ENCODE measurements at places on chromosomes 4 and X.

- DNase-seq = no peak
Observed at GRCh38 chr4:29708473-29708872, 1011.7 kb upstream of the PCDH7 start.

DNA sequence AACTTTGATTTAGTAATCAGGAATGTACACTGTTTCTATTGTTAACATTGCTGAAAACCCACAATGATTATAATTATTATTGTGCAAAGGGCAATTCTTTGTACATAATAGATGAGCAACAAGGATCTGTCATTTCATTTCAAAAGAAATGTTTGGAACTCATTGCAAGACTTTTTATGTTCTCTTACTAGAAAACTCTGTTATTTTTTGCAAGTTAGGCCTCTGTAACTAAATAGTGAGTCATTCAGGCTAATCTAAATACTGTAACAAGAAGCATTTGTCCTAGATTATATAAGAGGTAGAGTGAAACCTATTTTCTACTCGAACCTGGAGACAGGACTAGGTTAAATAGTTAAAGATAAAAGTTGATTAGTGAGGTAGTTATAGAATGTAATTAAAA is 93.2 kb upstream of the FAM47B start:
- no peak for DNase-seq

DNA sequence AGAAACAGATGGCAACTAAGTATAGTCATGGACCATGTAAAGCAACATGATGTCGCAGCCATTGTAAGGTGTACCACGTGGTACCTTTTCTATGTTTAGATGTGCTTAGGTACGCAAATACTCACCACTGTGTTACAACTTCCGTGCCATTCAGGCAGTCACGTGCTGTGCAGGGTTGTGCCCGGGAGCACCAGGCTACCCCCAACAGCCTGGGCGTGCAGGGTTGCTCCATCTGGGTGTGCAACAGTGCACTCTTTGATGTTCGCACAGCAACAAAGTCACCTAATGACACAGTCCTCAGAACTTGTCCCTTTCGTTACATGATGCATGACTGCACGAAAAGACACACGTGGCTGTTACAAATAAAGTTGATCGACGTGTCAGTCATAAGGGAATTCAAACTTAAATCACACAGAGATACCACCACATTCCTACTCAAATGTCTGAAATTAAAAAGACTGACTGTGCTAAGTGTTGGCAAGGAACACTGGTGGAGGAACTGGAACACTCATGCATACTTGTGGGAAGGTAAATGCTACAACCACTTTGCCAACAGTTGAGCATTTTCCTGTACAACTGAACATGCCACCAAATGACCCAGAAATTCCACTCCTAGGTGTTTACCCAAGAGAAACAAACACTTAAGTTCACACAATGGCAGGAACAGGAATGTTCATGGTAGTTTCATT is 24.3 kb downstream of the CPLX1 start:
- DNase-seq = no peak

DNA sequence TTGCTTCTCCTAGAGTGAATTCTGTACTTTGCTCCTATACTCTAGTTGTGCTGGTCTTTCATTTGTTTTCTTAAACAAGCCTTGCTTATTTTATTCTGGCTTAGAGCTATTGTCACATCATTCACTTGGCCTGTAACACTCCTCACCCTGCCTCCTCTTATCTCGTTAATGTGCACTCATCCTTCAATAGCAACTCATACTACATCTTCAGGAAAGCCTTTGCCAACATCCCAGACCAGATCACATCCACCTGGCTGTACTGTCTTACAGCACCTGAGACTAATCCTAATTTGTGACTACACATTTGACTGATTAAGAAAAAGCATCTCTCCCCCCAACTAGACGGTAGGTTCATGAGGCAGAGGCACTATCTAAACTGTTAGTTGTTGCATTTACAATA is 80.8 kb downstream of the SLC7A11 start:
- no peak for DNase-seq

- DNase-seq = no peak
Observed at GRCh38 chr4:51995647-51996220, 24.4 kb downstream of the LRRC66 start.

DNA sequence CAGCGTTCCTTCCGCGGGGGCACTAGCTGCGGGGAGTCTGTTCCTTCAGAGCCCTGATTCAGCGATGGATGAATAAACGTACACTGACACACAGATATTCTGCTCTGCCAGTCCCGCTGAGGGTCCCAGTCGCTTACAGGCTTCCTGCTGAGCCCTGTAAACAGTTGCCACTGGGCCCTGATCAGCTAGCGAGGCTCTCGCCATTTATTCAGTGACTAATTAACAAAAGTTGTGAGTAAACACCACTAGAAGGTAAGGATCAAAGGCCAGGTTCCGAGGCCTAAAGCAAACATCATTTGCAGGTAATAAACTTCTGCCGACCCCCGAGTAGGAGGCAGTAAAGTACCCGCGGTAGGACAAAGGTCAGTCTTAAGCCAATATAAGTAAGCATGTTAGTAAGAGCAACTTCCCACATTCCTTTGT is 442.6 kb upstream of the GALNT7 start:
- DNase-seq = no peak

- no peak for DNase-seq
Observed at GRCh38 chr4:109195646-109196045, 106.8 kb downstream of the COL25A1 start.

DNA sequence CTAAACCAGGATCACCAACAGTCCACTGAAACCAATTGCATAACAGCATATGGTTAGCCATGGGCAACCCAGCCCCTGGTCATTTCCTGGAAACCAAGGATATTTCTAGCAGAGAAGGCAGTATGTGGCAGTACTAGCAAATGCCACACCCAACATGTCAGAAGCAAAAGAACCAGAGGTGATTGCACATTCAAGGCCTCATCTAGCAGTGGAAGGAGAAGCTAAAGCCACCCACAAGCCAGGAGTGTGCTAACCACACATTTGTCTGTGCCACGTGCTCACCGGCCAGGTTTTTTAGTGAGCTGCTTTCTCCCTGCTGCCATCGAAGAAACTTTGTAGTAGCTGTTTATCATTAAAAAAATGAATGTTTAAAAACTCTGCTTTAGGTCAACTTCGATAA is 42.0 kb downstream of the TEC start:
- DNase-seq = peak; percentile 71

DNA sequence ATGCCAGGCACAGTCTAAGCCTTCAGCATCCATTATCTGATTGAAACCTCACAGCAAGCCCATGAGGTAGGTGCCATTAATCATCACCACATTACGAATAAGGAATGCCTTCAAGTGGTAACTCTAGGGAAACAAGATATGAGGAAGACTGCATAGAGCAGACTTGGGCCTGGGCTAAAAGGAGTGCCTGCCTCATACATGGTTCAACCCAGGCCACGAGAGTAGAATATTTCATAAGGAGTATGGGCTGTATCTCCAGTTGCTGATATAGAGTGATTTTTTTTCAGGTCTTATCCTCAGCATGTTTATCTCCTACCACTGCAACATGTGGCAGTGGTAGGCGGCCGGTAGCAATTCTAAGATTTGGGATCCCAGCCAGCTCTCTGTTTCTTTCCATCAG is 51.7 kb downstream of the ATP11C start:
- no peak for DNase-seq

DNA sequence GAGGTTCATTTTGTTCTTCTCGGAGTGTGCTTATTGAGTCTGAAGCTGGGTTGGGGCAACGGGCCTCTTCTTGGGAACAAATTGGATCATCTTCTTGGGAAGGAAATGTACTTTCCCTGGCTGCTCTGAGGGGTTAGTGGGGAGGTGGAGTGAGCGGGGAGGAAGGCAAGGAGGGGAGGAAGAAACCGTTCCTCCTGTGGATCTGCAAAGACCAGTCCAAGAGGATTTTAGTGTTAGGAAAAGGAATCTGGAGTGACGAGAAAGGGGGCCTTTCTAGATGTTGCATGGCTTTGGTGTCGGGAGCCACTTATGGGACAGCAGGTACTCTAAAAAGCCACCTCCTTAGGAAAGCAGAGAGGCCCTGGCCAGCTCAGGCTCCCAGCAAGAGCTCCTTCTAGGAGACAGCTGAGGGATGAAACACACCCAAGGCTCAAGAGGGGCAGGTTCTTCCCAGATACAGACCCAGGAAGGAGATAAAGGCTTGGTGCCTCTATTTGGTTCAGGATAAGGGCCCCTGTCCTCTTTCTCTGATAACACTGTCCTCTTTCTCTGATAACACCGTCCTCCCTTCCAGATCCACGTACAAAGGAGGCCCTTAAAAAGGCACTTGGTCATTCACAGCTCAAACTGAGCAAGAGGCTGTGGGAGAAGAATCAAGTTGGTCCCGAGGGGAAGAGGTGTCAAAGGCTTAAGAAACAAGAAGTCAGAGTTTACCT is 451 bp downstream of the SOD3 start:
- no peak for DNase-seq

- no peak for DNase-seq
Observed at GRCh38 chr4:99938243-99938753, 8.1 kb downstream of the DNAJB14 start.

- peak; percentile 52 for DNase-seq
Observed at GRCh38 chr4:6916587-6917460, 7.2 kb downstream of the TBC1D14 start.

DNA sequence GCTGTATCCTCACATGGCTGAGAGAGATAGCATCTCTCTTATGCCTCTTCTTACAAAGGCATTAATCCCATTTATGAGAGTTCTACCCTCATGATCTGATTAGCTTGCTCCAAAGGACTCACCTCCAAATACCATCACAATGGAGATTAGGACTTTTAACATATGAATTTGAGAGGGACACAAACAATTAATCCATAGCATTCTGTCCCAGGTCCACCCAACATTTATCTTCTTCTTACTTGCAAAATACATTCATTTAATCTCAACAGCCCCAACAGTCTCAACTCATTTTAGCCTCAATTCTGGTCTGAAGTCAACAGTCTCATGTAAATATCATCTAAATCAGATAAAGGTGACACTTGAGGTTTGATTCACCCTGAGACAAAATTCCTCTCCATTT is 555.4 kb downstream of the RAB28 start:
- no peak for DNase-seq

GRCh38 chrX:129230168-129230567 is 293.1 kb downstream of the SMARCA1 start:
- no peak for DNase-seq

- DNase-seq = no peak
Observed at GRCh38 chr4:176762661-176763308, 29.9 kb downstream of the VEGFC start.

GRCh38 chr4:144948009-144948408 is 150.0 kb downstream of the ANAPC10 start:
- DNase-seq = no peak

- DNase-seq = no peak
Observed at GRCh38 chrX:2689773-2690666, 1.1 kb upstream of the CD99 start.

DNA sequence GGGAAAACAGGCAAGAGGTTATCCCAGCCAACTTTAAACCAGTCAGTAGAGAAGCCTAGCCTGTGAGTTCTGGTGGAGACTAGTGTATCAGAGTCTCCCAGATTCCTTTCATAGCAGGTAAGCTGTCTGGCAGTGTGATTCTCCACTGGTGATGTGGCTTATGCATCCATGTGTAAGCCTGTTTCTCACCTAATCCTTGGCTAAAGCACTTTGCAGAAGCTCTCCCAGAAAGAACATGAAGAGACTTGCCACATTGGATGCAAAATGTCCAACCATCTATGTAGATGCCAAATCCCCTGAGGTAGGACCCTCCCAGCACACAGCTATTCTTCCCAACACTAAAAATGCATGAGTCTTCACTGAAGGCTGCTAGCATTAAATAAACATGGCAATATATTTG is 111.7 kb downstream of the CHRNA9 start:
- no peak for DNase-seq

DNA sequence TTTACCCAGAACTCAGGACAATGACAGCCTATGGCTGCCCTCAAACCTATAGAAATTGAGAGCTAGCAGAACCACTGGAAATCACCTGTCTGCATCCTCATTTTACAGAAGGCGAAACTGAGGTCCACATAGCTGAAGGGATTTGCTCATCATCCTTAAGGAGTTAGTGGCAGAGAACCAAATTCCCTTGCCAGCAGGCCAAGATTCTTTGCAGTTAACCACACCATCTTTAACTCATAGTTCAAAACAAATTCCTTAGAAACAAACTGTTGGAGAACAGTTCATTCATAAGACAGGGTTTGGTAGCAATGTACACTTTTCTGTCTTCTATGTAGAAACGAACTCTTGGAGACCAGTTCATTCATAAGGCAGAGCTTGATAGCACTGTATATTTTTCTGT is 37.9 kb upstream of the RAP2C start:
- DNase-seq = no peak

- DNase-seq = peak; percentile 62
Observed at GRCh38 chr4:105149771-105150170, 3.1 kb downstream of the TET2 start.

DNA sequence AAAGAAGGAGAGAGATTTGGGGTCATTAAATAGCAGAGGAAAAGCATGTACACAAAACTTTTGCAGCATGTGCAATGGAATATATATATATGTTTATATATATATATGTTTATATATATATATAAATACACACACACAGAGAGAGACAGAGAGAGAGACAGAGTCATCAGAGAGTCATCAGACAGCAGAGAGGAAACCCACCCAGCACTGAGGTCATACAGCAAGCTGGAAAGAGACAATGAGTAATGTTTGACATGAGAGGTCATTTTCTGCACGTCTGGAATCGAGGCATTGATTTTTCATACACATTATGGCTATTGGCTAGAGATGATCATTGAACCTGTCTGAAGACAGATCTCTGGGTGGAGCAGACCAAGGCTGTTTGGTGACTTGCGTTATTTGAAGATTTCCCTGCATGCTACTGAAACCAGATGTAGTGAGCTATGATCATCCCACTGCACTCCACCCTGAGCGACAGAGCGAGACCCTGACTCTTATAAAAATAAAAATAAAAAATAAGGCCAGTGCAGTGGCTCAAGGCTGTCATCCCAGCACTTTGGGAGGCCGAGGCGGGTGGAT is 48.8 kb upstream of the SHOX start:
- DNase-seq = no peak

DNA sequence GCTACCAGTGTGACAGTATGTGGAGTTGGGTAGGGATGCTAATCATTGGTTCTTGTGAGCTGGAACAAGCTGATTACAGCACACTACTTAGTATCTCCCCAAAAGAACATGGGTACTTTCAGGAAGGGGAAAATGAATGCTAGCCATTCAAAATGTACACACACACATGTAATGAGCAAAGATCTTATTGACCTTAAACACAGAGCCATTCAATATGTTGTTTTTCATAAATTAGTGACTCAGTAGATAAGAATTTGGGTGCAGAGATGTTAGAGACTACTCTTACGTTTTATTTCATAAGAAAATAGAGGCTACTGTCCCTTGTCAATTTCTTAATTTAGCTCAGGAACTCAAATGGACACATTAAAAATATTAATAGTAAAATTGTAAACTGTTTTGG is 509.5 kb upstream of the ATOH1 start:
- no peak for DNase-seq

DNA sequence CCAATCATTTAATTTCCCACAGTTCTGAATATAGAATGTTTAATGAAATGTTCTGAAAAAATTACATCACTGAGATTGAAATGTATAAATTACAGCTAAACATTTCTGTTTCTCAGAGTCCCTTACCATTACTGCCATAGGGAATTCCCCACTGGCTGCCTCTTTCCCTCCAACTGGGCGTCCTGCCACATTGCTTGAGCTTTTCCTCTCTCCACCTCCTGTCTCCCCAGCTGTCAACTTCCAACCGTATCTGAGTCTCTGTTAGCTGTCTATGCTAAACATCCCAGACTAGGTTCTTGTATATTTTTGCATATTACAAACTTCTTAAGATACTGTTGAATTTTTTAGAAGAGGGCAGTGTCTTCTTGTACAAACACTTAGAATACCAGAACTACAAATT is 407.3 kb upstream of the SLIT2 start:
- no peak for DNase-seq

Measured in suppressor macrophage treated with lipopolysaccharide for 4 hours (primary cell).